Mammary epithelial cell (primary cell): ENCODE measurements at places on chromosomes 7 and 10. TPM values are rescaled to one million over a fixed set of nuclear protein-coding genes. Genes with fewer than 3 reads are reported as not detected.

ORAI2 gene
- 28.0 TPM for total RNA-seq

MYPN gene
- total RNA-seq = 3.0 TPM

CYP2C9 gene
- total RNA-seq = not detected

TRIM74 gene
- 0.50 TPM for total RNA-seq

SRRT gene
- total RNA-seq = 65.9 and 127 TPM in 2 replicates

NODAL gene
- 0.17 TPM for total RNA-seq

SPAM1 gene
- not detected for total RNA-seq
